ENCODE measurements at places on chromosomes 7 and 10.

- no peak for DNase-seq
Measured at GRCh38 chr10:98039690-98040381, 9.4 kb upstream of the CRTAC1 start.

DNA sequence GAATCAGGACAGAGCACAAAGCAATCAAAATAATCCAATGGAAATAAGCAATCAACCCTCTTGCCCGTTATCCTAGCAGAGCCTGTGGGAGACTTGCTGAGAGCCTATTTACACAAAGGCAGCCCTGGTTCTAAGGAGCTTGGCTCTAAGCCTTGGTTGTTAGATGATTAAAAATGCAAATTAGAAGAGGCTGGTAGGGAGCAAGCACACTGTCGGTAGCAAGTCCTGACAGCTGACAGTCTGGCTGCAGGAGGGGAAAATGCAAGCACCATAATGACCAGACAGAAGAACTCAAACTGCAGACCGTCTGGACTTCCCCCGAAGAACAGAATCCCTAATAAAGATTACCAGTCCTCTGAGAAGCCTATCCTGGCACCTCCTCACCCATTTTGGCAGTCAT, 131.8 kb upstream of the CTTNBP2 start:
- DNase-seq = no peak

GRCh38 chr7:20561466-20561865, 54.0 kb upstream of the ABCB5 start:
- no peak for DNase-seq

DNA sequence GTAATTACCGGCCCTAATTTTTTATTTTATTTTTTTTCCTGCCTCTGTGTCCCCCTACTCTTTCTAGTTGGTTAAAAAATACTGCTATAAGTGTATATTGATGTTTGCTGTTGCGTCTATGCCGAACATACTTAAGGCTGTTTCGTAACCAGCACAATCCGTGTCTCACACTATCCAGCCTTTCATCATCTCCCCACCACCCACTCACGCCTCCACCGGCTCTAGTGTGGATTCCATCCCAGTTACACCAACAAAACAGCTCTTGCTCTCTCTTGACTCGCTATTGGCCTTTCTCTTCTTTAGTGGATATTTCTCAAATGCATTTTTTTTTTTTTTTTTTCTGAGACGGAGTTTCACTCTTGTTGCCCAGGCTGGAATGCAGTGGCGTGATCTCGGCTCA, 70.1 kb upstream of the CAMK1D start:
- no peak for DNase-seq

- DNase-seq = no peak
Measured at GRCh38 chr10:15483215-15484075, 112.4 kb upstream of the FAM171A1 start.

DNA sequence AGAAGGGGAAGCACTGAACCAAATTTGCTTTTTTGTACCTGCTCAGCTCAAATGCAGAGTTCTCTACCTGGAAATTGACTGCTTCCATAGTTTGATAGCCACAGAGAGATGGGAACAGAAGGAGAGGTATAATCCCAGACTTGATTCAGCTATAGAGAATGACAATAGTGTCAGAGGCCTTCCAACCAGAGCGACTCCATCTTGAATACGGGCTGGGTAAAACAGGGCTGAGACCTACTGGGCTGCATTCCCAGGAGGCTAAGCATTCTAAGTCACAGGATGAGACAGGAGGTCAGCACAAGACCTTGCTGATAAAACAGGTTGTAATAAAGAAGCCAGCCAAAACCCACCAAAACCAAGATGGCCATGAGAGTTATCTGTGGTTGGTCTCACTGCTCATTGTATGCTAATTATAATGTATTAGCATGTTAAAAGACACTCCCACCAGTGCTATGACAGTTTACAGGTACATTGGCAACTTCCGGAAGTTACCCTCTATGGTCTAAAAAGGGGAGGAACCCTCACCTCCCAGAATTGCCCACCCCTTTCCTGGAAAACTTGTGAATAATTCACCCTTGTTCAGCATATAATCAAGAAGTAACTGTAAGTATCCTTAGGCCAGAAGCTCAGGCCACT, 42.7 kb upstream of the ATRNL1 start:
- no peak for DNase-seq

GRCh38 chr7:68461430-68461829, 1136.8 kb upstream of the AUTS2 start:
- no peak for DNase-seq
